CD4-positive, alpha-beta T cell treated with Interleukin-10 for 1 hour (primary cell): ENCODE measurements at places on chromosomes 2 and 18.
A peak's percentile ranks its signal among the peaks of the same experiment; 100 is the strongest.

- DNase-seq: peak; percentile 37
Measured at GRCh38 chr18:55477499-55477859, 110.5 kb downstream of the TCF4 start.

DNA sequence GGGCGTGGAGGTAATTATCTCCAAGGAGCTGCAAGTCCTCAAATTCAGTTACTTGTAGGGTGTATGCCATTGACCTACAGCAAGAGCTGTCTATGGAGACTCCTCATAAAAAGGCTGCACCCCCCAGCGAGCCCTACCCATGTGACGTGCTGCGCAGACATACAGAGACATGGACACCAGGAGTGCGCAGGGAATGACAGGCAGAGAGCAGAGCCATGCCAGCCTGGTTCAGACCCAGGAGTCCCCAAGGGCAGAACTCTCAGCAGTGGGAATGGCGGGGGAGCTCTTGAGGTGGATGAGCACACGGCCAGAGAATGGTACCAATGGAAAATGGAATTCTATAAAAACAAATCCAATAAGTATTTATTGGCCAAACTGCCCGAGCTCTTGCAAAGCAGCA is 310.1 kb downstream of the MYCN start:
- no peak for DNase-seq

DNA sequence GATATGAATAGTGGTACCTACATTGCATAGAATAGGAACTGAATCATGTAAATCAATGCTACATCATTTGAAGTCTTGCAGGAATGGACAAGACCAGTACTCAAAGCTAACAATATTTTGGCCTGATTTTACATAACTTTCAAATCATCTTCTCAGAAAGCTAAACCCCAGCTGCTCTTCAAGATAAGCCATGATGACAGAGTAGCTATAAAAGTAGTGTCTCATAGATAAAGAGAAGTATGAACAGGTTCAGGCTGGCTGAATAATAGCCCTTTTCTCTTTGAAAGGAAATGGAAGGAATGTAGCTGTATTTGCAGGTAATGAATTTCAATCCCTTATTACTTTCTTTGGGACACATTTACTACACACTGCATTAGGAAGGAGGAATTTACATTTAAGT is 28.2 kb downstream of the TSPYL6 start:
- no peak for DNase-seq

GRCh38 chr2:15058721-15059157 is 426.2 kb downstream of the LRATD1 start:
- no peak for DNase-seq

- no peak for DNase-seq
Measured at GRCh38 chr2:210503725-210504191, 27.2 kb upstream of the LANCL1 start.

DNA sequence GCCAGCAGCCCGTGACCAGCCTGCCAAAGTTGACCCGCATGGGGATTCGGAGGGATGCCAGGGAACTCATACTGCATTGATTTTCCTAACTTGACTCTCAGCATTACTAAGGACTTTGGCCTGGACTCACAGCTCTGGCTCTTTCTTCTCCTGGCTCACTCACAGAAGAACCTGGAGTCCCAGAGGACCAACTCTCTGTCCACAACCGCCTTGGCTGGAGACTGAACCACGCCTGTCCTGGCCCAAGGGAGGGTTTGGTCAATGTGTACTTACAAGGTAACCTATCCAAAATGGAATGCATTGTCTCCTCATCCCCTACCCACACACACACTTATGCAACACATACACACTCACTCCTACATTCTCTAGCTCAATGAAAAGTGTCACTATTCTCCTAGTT is 135.6 kb upstream of the KLHL29 start:
- no peak for DNase-seq

DNA sequence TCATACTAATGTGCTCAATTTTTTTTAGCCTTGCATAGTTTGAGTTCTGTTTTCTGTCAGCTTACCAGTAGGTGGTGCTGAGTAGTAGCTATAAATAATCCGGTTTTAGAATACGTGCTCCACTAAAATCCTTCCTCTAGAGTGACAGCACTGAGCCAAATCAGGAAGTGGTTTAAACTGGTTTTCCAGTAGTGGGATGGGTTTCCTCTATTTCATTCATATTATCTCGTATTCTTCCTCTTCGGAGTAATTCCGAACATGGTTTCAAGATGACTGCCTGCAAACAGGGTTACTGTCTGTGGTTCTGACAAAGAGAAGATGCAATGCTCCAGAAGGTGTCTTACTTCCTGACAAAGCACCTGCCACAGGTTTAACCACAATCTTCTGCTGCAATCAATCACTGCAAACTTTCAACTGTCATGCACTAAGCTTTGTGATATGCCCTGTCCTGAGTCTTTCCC is 496.9 kb upstream of the VRK2 start:
- DNase-seq: no peak

- DNase-seq: no peak
Measured at GRCh38 chr2:16604236-16604635, 61.4 kb downstream of the CYRIA start.
